GM13977 (cell line): ENCODE measurements at places on chromosomes 6 and 20.

DNA sequence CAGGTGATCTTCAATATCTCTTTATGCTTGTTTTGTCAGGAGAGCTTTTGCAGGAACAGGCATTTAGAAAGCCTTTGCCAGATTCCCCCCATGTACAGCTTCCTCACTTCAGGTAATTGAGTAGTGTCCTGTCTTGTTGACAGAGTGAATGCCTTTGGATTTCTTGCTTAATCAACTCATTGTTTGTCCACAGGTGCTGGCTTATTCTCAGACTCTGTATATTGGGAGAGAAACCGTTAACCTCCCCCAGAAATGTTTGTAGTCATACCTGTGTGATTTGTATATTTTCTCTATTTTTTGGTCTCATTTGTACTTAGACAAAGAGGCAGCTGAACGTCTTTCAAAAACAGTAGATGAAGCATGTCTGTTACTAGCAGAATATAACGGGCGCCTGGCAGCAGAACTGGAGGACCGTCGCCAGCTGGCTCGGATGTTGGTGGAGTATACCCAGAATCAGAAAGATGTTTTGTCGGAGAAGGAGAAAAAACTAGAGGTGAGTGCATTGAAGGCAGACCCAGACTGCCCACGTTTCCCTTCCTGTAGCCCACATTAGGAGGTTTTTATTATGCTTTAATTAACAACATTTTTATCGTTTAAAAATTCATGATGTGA lies 32.3 kb downstream of the RPRD1B start:
- DNase-seq, result no peak

DNA sequence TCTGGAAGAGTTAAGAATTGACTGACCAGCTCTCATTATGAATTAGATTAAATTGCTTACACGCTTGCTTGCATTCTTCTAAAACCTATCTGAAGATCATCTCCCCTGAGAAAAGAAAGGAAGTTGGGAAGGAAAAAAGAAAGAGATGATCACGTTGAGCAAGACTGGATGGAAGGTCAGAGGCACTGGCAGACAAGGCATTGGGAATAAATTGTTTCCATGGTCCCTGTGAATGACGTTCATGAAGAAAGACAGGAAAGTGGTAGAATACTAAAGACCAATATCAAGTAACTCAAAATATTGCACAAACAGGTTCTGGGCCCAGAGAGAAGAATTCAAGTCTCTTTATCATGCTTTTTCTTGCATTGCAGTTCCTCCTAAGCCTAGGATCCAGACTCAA lies 1045.4 kb upstream of the MAP3K7 start:
- no peak for DNase-seq

GRCh38 chr6:167398214-167399050 lies 73.5 kb downstream of the TTLL2 start:
- DNase-seq, result no peak

- DNase-seq, result peak; percentile 58
Observed at GRCh38 chr20:4726710-4727397, 5.1 kb downstream of the PRND start.

- no peak for DNase-seq
Observed at GRCh38 chr6:46025573-46025972, 9.9 kb upstream of the CLIC5 start.

GRCh38 chr6:156013155-156013554 lies 557.5 kb upstream of the NOX3 start:
- no peak for DNase-seq

- no peak for DNase-seq
Observed at GRCh38 chr6:86943819-86944407, 6.6 kb downstream of the HTR1E start.

DNA sequence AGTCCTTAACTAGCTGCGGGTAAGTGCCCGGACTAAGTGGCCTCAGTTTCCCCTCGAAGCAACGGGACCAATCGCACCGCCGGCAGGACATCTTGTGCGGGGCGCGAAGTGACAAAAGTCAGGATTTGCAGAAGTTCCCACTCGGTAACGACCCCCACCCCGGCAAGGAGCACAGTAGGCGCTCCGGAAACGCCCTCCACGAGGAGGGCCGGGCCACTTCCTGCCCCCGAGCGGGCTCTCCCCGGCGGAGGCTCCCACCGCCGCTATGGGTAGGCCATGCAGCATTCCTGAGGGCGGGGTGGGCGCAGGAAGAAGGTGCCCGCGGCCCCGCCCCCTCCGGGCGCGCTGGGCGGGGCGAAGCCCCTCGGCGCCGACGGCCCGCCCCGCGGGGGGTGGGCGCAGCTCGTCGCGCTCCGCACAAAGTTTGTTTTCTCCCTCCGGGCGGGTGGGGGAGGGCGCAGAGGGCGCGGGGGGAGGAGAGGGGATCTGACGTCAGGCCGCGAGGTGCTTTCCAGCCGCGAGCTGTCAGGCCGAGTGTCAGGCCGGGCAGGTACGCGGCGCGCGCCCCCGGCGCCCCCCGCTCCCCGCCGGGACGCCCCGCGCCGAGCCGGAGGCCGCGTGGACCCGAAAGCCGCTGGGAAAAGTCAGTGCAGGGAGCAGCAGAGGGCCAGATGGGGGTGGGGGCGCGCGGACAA lies at the start of gene TGIF2:
TSS of gene TGIF2 (plus strand) at position 495 of the 695 bp plus-strand sequence. CDS start 5,178 bp downstream, outside the sequence.
- peak; percentile 100 for DNase-seq

DNA sequence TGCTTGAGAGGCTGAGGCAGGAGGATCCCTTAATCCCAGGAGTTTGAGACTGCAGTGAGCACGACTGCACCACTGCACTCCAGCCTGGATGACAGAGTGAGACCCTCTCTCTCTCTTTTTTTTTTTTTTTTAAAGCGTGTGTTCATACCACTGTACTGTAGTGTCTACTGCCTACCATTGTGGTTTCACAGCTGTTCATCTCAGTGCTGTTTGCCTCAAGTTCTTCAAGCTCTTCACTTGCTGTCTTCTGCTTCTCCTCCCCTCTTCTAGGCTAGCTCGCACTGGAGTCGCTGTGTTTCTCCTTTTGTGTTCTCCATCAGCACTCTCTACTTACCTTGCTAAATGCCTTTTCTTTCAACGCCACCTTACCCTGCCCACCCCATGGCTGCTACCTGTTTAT lies 7.4 kb downstream of the FOXO3 start:
- no peak for DNase-seq
